ENCODE measurements at places on chromosomes 2 and 18.

DNA sequence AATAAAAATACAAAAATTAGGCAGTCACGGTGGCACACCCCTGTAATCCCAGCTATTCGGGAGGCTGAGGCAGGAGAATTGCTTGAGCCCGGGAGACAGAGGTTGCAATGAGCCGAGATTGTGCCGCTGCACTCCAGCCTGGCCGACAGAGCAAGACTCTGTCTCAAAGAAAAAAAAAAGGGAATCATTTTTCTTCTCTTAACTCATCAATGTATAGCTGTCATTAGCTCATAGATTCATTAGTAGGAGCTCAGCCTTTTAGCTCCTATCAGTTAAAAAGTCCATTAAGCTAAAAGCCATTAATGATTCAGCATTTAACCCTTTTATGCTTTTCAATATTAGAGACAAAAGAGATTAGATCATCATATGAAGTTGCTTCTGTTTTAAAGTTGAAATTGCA, 5.8 kb upstream of the NBAS start:
- no peak for DNase-seq

- no peak for DNase-seq
These were observed 174.9 kb downstream of the SOX11 start for GRCh38 chr2:5867056-5867455.

- no peak for DNase-seq
These were observed 80.5 kb upstream of the CAVIN2 start for GRCh38 chr2:191927319-191927867.

GRCh38 chr2:143726151-143726845, 597.1 kb downstream of the ARHGAP15 start:
- no peak for DNase-seq

- no peak for DNase-seq
These were observed 18.8 kb downstream of the ZEB2 start for GRCh38 chr2:144501118-144501517.

GRCh38 chr18:24231773-24232735, 93.2 kb downstream of the CABYR start:
- no peak for DNase-seq

DNA sequence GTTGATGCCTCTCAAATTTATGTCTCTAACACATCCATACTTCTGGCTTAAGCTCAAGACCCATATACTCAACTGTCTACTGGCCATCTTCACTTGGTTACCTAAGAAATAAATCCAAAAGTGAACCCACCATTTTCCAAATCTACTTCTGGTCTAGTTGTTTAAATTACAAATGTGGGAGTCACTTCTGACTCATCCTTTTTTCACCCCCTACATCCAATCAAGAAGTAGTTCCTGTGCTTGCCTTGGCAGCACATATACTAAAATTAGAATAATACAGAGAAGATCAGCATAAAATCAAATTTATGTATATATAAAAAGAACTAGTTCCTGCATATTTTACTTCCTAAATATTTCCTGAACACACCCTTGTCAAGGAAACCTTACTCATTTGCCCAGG, 53.6 kb downstream of the STRN start:
- DNase-seq = no peak

- no peak for DNase-seq
These were observed 12.3 kb upstream of the SMAD7 start for GRCh38 chr18:48962994-48963561.

DNA sequence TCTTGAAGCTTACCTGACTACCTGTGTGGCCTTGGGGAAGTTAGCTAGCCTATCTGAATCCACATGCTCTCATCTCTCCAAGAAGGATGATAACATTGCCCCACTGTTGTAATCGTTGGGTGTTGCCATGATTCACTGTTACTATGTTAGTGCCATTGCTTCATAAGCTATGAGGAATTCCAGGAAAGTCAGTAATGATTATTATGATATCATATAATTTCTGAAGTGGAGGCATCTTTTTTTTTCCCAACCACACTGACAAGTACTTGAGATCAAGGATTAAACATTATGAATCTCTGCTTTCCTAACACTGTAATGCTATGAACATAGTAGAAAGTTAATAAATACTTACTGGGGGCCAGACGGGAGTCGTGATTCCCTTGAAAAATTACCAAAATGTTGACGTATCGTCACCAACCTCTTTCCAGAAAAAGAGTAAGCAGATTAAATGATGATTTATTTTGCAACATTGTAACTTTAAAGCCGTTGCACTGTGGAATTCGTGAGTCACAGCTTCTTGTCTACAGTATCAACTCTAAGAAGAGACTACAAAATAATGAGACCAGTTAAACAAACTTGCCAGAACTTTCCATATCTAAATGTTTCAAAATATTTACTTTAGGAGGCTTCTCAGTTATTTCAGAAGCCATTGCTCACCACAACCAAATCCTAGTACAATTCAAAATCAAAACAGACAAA, 459.9 kb downstream of the PIK3C3 start:
- DNase-seq = no peak

GRCh38 chr18:8423051-8423557, 186.1 kb upstream of the RAB12 start:
- DNase-seq = no peak

- DNase-seq = no peak
These were observed 5.3 kb downstream of the PTGR3 start for GRCh38 chr18:75203416-75204268.

DNA sequence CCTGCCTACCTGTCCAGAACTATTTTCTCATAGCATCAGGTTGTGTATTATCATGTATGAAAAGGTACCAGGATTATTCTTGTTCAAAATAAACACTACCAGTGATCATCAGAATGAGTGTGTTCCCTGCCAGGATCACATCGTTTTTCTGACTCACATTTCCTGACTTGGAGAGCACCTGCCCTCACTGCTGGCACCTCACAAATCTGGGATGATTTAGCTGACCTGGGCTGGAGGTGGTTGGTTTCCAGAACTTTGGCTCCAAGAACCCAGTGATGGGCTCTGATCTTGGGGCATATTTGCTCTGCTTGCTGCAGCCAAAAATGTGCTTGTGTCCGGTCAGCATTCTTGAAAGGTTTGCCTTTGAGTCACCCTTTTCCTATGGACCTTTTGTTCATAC, 836.3 kb upstream of the ACVR2A start:
- DNase-seq = no peak

DNA sequence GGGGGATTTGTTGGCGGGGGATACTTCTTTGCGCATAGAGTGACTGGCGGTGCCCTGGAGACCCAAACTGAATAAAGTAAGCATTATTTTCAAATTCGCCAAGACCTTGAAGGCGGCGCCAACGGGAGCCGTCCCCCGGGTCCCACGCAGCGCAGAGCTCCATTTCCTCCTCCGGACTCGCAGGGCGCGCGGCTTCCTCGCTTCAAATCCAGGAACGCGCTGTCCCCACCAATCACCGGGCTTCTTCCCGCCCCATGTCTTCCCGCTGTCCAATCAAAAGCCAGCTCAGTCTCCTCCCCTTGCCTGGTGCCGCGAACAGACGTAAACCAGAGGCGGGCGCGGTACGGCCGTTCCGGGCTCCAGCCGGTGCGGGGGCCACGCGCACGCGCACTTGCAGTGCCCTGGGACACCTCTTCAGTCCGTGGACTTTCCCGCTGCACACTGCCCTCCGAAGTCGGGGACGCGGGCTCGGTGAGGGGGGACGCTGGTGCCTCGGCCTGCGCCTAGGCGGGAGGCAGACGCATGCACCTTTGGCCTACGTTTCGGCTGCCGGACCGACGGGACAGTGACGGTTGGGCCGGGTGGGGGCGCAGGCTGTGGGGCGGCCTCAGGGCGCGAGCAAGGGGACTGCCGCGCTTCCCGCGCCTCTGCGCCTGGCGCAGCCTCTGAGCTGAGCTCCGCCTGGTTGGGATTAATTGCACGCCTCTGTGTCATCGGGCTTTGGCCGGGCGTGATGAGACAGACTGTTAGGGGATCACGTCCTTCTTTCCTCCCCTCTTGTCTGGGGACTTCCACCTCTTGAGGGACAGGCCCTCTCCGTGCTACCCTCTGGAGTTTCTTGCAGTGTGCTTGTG, at the start of gene CEP192:
CEP192 (plus strand) TSS at position 396 of the 854 bp plus-strand sequence. CDS start 8,063 bp downstream, outside the sequence.
- DNase-seq = peak; percentile 92

DNA sequence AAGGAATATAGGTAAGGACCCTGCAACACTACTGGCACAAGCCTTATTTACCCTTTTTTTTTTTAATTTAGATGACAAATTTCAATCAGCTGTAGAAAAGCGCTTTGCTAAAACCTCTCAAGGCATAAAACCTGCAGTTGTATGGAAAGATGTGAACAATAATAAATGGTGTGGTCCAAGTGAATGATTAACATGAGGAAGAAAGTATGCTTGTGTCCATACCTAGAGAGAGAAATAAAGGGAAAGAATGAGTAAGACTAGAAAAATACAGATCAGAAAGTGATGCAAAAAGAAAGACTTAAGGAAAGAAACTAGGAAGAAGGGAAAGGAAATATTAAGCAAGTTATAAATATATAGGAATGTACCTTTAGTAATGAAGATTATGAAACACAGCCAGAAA, 119.2 kb upstream of the SCN7A start:
- no peak for DNase-seq

DNA sequence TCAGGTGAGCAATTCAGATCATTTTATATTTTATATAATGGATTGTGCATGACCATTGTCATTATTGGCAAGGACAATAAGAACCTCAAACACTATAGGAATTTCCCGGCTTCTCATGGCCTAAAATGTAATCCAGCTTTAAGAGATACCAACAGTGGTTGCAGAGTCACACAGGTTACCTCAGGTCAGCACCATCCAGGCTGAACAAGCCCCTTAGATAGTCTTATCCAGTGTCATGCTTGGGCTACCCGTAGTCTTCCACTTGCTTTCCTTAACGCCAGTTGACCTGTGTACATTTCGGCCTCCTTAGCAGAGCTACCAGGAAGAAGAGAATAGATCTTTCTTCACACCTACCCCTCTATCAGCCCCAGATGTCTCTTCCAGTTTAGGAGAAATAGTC, 293.3 kb upstream of the SYT4 start:
- no peak for DNase-seq

- DNase-seq = no peak
These were observed 293.2 kb upstream of the DCC start for GRCh38 chr18:52046842-52047241.

DNA sequence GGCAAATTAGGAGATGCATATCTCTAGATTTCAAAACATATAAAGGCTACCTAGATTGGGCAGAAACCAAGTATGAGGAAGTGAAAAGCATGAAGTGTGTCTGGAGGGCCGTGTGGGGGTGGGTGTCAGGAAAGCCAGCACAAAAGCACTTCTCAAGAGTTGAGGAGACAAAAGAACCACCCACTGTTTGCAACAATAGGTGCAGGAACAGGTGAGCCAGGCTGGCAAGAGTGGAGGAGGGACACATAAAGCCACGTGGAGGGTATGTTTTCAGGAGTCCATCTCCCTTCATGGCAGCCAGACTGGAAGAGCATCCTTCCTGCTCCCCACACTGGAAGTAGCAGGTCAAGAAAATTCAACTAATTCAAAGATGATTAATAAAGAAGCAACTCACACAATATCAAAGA, 96.4 kb downstream of the CERS6 start:
- DNase-seq = peak; percentile 24

GRCh38 chr2:168455645-168456520, at the start of gene CERS6:
CERS6 (plus strand) TSS chr2:168456272; CDS start chr2:168456449, 177 bp downstream.
- peak; percentile 92 for DNase-seq

- DNase-seq = no peak
These were observed 20.7 kb downstream of the SMIM21 start for GRCh38 chr18:75406491-75407445.

Data from hematopoietic multipotent progenitor cell (in vitro differentiated cells).